ENCODE measurements at places on chromosomes 6 and 20. TPM values are rescaled to one million over a fixed set of nuclear protein-coding genes. Genes with fewer than 3 reads are reported as not detected.

GRCh38 chr6:159654483-159655098 is 38.5 kb downstream of the SOD2 start:
- peak; percentile 61 for DNase-seq

- no peak for DNase-seq
Measured at GRCh38 chr6:136750696-136751521, 41.4 kb downstream of the MAP3K5 start.

Gene FILIP1
- total RNA-seq, result 13.3 TPM

DNA sequence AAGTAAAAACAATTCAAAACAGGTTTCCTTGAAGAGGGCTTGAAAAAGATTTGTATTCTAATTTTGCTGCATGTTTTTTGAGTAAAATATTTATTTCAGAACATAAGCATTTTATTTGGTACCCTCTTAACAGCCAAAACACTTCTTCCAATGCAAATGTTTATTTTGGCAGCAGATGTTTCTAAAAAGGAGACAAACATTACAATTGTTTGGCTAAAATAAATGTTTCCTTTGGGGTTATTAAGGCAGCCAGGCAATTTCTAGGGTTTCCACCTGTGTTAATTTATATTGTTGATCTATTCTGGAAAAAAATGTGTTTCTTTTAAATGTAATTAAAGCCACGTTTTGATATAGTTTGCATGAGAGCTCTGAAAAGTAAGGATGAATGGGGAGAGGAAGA is 56.6 kb downstream of the ARID1B start:
- DNase-seq, result no peak

DNA sequence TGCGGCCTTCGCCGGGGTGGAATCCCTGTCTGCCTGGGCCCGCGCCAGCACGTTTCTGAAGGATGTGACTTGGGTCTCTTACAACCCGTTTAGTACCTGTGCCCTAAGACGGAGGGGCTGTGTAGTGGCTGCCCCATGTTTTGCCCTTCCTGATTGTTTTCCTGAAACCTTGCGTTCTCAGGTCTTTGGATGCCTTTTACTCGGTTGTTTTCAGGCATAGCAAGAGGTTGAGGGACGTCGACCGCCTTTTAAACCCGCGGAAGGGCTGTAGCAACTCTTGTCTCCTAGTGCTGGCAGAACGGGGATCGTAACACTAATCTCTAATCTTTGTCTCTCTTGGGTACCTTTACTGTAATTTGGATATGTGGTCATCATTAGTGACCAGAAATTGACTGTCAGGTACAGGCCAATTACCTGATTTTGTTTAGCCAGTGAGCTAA is 706 bp upstream of the NANP start:
- no peak for DNase-seq

- no peak for DNase-seq
Measured at GRCh38 chr6:11054722-11055121, 10.6 kb upstream of the ELOVL2 start.

DNA sequence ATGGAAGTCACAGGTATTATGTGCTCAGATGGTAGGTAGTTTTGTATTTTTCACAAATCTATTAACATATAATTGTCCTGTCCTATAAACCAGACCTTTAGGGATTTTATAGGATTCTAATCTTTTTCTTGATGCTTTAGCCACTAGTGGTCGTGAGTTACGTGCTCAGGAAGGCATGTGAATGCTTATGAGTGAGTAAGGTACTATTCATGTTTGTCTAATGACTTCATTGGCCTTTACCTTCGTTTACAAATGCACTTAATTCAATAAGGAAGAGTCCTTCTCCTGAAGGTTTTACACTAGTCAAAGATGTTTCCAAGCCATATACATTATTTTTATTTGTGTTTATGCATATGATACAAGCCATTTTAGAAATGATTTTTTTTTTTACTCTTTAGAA is 23.0 kb downstream of the PACRG start:
- no peak for DNase-seq

- DNase-seq, result no peak
Measured at GRCh38 chr20:24985802-24986201, 6.7 kb downstream of the APMAP start.

DNA sequence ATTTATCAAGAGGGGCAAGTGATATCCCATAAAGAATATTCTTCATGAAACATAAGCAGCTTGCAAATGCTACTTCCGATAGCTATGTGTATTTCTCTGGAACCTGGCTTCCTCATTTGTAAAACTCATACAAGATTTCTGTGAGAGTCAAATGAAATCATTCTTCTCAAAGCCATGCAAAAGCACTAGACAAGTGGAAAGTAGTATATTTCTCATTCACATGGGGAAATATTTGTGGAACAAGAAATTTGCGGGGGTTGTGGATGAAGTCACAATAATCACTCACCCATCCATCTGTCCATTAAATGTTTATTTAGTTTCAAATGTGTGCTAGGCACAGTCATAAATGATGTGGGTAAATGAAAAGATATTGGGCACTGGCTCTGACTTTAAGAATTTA is 150.5 kb downstream of the IPCEF1 start:
- DNase-seq, result no peak

DNA sequence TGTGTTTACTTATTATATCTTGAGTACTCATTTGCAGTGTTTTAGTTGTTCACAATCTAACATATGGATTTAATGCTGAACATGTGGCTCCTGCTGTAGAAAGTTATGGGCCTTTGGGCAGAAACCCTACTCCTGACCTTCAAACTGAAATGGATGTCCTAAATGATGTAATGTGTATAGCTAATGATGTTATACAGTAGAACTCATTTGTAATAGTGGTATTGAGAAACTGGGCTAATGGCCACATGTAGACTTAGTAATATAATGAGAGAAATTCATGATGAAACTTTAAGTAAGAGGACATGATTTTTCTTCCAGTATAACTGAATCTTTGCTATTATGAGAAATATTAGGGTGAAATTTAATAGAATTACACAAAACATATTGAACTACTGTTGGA is 121.3 kb upstream of the PTPRK start:
- no peak for DNase-seq

Gene PLAGL2
- total RNA-seq, result 2.8 TPM

DNA sequence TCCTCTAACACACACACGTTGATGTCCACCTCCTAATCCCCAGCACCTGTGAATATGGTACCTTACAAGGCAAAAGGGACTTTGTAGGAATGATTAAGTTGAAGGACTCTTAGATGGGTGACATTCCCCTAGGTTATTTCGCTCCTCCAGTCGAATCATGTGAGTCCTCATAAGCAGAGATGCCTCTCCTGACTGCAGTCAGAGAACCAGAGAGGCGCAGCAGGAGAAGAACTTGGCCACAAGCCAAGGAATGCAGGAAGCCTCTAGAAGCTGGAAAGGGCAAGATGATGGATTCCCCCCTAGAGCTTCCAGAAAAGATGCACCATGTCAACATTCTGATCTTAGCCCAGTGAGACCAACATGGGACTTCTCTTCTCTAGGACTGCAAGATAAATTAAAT is 133.1 kb upstream of the PTPRT start:
- peak; percentile 4 for DNase-seq

DNA sequence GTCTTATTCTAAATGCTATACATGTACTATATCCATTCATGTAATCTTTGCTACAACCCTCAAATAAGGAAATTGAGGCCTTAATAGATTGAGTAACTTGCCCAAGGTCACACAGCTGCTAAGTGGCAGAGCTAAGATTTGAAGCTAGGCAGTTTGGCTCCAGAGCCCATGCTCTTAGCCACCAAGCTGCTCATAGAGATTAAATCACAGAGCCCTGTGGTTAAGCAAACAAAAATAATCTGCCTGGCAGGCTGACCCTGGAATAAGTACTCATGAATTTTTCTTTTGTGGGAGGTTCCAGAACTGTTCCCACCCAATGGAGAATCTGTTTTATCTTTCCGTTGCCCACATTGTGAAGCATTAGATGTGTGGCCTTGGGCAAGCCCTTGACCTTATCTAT is 7.4 kb downstream of the AAR2 start:
- DNase-seq, result no peak

DNA sequence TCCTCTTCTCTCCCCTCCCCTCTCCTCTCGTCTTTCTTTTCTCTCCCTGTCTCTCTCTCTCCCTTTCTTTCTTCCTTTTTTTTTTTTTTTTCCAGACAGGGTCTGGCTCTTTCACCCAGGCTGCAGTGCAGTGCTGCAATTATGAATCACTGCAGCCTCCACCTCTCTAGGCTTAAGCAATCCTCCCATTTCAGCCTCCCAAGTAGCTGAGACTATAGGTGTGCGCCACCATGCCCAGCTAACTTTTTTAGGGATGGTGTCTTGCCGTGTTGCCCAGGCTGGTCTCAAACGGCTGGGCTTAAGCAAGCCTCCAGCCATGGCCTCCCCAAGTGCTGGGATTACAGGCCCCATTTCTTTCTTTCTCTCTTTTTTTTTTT is 59.9 kb upstream of the NCOA3 start:
- DNase-seq, result no peak

DNA sequence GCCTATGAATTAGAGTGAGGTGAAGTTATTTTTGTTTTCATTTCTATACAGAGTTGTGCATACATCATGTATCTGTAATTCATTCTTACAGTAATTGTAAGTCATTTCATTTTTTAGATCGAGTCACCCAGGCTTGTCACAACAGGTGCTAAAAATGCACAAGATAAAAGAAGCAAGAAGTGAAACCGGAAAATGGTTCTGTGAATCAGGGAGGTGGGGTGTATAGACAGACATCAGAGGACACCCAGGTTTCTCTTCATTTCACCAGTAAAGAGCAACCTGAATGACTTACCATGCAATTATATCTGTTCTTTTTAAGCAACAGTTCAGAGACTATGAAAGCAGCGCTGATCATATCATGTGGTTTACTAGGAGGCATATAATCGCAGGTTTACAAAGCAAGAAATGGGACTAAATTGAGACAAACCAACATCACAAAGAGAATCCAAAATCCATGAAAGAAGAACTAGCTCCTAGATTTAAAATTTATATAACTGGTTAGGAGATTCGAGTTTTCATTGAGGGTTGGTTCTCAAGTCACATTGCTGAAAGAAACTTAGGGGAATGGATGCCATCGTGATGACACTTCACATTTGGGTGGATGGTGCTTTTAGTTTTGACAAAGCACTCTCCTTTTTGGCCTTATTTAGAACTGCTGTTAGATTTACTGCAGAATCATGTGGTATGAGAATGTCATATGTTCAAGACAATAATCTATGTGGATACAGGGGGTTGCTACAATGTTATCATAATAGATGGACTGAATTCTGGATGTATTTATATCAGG is 27.9 kb upstream of the TBC1D7 start:
- DNase-seq, result no peak

- no peak for DNase-seq
Measured at GRCh38 chr20:36104244-36104643, 50.3 kb upstream of the EPB41L1 start.

GRCh38 chr20:38610521-38610920 is 8.9 kb downstream of the ARHGAP40 start:
- DNase-seq, result no peak

DNA sequence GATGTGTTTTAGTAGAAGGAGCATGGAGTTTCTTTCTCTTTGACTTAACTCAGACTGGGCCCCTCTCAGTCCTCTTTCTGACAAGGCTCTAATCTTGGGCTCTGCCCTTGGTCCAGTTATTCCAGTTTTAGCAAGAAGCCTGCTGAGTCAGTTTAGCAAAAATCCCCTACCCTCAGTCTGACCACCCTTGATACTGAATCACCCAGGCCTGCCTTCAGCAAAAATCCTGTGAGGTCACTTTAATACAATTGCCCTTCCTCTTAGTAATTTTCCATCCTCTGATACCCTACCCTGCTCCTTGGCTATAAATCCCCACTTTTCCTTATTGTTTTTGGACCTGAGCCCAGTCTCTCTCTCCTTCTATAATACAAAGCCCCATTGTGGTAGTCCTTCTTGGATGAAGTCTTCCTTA is 326.7 kb upstream of the NOX3 start:
- peak; percentile 96 for DNase-seq

GRCh38 chr20:43843096-43843964 is 71.3 kb upstream of the TOX2 start:
- DNase-seq, result peak; percentile 91

DNA sequence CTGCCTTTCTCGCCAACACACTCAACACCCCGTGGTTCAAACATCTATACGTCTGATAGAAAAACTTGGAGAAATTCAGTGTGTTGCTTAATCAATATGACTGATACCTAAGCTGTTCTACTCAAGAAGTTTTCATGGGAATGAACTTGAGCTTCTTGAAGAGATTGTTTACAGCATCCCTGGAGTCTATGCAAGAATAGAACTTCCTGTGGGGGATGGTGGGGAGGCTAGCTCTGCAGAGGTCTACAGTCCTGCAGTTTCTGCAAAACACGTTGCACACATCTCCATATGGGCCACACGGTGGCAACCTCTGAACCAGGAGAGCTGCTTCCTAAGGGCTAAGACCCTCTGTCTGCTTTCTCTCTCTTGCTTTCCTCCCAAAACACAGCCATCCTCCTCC is 32.7 kb upstream of the FANCE start:
- peak; percentile 50 for DNase-seq

- DNase-seq, result no peak
Measured at GRCh38 chr6:39998126-39998525, 63.9 kb upstream of the MOCS1 start.

- no peak for DNase-seq
Measured at GRCh38 chr20:58654337-58654736, 3.3 kb downstream of the STX16 start.

GRCh38 chr6:97405818-97406409 is 122.9 kb upstream of the MMS22L start:
- DNase-seq, result no peak

DNA sequence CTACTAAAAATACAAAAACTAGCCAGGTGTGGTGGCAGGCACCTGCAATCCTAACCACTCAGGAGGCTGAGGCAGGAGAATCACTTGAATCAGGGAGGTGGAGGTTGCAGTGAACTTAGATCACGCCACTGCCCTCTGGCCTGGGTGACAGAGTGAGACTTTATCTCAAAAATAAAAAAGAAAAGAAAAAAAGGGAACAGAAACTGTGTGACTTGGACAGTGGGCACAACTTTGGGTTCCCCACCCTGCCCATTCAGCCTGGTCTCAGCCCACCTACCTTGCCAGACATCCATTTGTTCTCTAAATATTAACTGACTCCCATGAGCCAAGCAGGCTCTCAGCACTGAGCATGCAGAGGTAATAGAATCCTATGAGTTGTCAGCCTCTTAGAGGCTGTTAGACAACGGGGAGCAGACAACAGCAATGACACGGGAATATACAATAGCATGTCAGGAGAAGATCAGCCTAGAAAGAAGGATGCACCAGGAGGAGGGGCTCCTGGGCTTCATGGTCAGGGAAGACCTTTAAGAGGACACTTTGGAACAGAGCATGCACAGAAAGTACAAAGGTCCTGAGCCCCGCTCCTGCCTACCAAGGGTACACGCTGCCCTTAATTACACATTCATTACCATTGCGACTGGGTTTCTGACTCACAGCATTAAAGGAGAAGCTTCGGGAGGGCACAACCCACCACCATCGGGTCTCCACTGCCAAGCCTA is 20.0 kb downstream of the FAM209B start:
- no peak for DNase-seq

Gene ADTRP
- 0.87 TPM for total RNA-seq

Gene ADGRF5
- total RNA-seq, result 57.3 TPM

GRCh38 chr6:51024126-51024525 is 205.5 kb downstream of the TFAP2B start:
- DNase-seq, result no peak

GRCh38 chr20:51388756-51389542 is 153.6 kb downstream of the NFATC2 start:
- peak; percentile 71 for DNase-seq

- DNase-seq, result no peak
Measured at GRCh38 chr6:122238861-122239260, 160.6 kb upstream of the HSF2 start.

Gene RSPH9
- total RNA-seq, result 0.22 TPM

GRCh38 chr6:108518714-108519576 is 41.8 kb upstream of the FOXO3 start:
- DNase-seq, result peak; percentile 34

All from lung microvascular endothelial cell (primary cell).